HL-60 (cell line): ENCODE measurements at places on chromosomes 3 and 15.

DNA sequence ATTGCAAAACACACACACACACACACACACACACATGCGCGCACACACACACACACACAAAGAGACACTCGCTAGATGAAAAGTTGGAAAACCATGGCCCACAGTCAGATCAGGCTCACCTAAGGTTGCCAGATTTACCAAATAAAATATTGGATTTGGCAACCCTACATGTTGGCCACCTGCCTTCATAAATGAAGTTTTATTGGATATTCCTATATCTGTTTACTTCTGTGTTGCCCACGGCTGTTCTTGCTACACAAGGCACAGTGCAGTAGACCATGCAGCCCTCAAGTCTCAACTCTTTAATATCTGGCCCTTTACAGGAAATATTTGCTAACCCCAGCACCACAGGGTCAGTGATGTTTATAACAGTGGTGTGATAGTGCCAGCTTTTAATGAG, 445.0 kb upstream of the PROK2 start:
- DNase-seq, result no peak

DNA sequence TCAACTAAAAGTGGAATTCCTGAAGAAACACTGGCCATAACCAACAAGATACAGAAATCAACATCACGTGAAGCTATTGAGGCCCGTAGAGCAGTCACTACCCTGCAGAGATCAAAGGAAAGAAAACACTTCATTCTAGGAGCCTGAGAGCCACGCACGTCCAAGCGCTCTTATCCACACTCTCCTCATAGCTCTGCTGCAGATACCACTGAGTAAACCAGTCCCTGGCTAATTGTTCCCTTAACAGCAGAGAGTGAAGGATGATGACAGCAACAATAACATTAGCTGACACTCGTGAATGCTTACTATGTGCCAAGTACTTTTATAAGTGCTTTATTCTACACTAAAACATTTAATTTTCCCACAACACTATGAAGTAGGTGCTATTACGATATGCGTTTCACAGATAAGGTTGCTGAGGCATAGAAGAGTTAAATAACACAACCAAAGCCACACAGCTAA, 271.0 kb upstream of the GADL1 start:
- no peak for DNase-seq

GRCh38 chr15:53351373-53351772, 408.1 kb downstream of the WDR72 start:
- no peak for DNase-seq

DNA sequence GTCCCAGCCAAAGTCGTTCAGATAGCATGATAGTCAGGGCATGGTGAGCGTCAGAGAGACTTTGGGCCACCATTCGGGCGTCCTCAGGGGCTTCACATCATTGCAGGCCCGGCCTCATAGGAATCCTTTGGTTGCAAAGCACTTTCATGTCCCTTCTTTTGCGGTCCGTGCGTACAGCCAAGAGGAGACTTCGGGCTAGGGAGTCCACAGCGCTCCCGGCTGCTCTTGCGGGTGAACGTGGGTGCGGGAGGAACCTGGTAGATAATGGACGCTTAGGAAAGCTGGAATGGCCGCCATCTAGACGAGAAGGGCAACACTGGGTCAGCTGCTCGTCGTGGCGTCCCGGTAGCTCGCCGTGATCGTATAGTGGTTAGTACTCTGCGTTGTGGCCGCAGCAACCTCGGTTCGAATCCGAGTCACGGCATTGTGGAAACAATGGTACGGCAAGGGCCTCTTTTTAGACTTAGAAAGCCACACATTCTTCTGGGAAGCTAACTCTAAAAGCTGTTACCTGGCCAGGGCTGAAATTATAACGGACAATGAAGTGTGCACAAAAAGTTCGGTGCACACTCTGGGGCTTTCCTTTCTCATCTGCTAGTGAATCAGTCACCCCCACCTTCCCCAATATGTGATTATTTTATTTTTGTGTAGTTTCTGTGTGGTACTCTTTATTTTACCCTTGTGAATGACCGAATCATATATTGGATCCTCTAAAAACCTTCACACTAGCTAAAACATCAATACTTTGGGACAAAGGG, 13.2 kb upstream of the SHF start:
- DNase-seq, result peak; percentile 86

DNA sequence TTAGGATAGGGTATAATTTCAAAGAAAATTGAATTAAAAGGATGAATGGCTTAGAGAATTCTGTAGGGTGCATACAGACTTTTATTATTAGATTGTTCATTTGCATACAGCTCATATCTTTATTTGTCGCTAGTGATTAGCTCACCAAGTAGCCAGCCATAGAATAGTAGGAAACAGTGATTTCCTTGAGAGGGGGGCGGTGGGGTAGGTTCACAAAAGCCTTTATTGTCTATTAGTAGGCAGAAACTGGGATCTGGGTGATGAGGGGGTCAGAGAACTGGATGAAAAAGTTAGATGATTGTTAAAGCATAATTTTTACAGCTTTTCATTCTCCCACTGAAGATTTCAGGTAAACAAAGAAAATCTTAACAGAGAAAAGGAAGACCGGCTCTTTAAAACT, 77.6 kb upstream of the RAP2B start:
- no peak for DNase-seq

DNA sequence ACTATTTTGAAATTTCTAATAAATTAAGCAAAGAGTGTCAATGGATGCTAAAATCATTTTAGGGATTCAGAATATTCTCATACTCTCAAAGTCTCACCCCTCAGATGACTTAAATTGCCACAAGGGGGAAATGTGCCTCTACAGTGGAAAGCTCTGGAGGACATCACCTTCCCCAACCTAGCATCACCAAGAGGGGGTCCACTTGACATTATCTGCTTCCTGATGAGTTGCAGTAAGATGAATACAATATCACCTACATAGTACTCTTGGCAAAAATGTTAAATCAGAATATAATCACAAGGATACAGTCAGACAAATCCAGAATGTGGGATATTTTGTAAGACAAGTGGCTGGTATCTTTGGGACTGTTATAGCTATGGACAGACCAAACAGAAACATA, 290.1 kb downstream of the MFSD1 start:
- no peak for DNase-seq

- DNase-seq, result no peak
Measured at GRCh38 chr15:93308026-93308690, 219.1 kb upstream of the RGMA start.

DNA sequence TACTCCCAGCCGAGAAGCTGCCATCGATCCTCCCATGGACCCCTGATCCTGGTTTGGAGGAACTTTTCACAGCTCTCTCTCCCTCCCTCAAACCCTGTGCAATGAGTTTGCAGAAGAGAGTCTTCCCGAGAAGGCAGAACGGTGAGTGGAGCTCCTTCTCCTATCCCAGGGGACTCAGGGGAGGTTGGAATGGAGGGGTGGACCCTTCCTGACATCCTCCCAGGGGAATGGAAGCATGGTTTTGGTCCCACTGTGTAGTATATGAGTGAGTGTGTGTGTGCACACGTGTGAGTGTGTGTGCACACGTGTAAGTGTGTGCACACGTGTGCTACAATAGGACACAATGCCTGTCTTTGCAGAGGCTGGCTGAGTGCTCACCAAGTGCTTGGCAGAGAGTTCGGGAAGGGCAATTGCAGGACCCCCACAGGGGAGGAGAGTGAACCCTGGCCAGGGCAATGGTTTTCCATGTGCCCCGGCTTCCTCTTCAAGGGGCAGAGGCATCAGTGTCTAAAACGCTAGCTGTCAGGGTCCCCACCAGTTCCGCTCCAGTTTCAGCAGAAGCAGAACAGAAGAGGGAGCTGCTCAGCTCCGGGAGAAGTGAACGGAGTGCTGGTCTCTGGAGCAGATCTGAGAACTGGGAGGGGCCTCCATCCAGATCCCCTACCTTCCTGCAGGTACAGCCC, 13.8 kb upstream of the IL16 start:
- DNase-seq, result peak; percentile 5

- no peak for DNase-seq
Measured at GRCh38 chr3:190718097-190718496, 144.4 kb downstream of the GMNC start.

GRCh38 chr3:186152889-186153292, 44.0 kb upstream of the ETV5 start:
- DNase-seq, result peak; percentile 59

GRCh38 chr3:48656061-48656840, 6.4 kb downstream of the CELSR3 start:
- peak; percentile 84 for DNase-seq

- DNase-seq, result peak; percentile 99
Measured at GRCh38 chr15:31263751-31264558, 62.7 kb upstream of the KLF13 start.

DNA sequence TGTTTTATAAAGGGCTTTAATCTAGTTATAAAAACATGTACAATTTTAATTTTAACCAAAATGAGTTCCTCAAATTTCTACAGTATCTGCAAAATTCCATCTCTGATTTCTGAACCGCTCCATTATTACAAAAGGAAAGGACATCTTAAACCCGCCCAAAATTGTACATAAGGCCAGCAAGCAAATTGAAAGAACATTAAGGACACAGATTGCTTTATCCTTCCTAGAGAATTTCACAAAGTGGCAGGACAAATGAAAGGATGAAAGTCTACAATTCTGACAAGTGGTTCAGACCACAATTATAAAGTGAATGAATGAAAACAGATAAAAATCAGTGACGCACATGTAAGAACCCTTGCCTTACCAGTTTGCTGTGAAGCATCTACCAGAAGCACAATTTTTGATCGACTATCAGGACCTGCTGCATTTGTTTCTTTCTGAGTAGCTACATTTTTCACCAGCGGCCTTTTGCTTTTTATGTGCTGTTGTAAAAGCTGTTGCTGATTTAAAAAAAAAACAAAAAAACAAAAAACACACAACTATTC, 13.6 kb downstream of the SECISBP2L start:
- DNase-seq, result no peak

DNA sequence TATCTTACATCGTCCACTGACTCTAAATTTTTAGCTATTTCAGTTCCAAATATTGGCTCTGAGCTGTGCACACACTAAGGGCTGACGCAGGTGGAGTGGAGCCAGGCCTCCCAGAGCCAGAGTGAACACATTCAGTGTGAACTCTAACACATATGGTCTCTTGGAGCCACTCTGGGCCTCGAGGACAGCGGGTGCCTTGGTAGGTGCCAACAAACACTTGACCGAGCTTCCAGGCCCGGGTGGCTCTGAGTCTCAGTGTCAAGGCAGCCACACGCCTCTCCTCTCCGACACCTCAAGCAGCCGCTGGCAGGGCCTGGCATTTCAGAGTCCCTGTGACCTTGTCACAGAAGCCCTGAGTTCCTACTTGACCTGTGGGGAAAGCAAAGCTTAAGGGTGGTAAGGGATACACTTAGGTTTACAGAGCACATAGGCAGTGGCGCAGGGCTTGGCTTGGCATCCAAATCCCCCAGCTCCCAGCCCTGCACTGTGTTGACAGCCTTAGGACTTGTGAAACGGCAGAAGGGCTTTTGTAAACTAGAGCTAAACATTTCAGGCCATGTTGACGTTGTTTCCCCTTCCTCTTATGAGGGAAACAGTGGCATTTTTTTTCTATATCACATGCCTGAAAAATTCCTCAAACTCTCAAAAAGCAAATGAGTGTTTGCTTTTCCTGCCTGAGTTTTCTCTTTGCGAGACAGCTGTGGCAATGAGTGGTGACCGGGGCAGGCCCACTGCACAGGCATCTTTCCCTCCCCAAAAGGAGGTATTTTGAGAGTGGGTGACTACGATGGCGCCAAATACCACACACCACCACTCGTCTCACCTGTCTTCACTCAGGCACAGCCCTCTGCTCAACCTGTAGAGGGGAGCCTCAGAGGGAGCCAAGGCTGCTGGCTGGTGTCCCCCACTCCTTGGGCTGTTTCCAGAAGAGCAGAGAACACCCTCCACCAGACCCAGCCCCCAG, 60.8 kb downstream of the DAPK2 start:
- no peak for DNase-seq

DNA sequence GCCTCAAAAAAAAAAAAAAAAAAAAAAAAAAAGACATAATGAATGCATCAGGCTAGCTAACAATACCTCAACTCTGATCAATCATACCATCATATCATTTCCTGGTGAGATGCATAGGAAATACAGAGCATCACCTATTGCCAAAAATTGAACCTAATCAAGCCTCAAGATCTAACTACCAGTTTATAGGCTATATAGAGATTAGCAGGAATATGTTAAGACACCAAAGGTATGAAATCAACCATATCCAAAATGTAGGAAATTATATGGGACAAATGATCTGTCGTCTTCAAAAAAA, 387 bp upstream of the VPS33B start:
- DNase-seq, result no peak

DNA sequence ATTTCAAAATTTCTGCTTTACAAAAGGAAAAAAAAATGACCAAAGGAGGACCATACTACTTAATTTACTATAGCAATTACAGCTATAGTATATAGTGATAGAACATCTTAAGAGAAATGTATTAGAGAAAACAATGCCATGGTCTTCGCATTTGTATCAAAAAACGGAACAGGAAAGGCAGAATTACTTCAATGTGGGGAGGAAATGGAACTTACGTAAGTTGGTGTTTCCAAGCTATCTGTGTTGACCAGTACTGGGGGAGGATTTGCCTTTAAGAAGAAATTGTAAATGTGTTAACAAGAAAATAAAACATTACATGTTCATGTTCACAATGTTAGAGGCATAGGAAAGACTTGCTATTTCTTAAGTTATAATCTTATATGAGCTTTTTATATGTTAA, 119.9 kb upstream of the MELTF start:
- DNase-seq, result peak; percentile 45

GRCh38 chr15:76776969-76777368, 128.2 kb downstream of the SCAPER start:
- no peak for DNase-seq

DNA sequence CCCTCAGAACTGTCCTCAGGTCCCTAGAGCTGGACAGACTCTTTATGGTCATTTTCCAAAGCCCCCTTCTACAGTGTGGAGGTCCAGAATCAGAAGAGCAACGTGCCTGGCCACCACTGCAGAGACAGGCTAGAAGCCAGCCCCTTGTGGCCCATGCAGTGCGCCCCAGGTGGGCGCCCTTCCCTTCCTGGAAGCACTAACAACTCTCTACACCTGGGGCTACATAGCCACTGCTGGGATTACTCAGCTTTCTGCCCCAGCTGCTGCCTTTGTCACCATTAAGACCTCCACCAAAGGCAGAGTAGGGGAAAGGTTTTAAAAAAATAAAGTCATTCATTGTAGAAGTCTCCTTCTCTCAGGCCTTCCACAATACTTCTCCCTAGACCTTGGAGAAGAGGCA, 2.3 kb downstream of the RASGRP1 start:
- DNase-seq, result no peak
